ENCODE measurements at places on chromosomes 4 and X. TPM values are rescaled to one million over a fixed set of nuclear protein-coding genes. Genes with fewer than 3 reads are reported as not detected.

The NUP54 gene
- 76.8 TPM for total RNA-seq

The TMSB15C gene
- total RNA-seq, result 10.8 TPM

The CYLC1 gene
- not detected for total RNA-seq

The GLUD2 gene
- total RNA-seq, result 0.77 TPM

The HSFX3 gene
- not detected for total RNA-seq

All from uterus (tissue), 4 donors.